IPS DF 6.9 (cell line): ENCODE measurements at places on chromosomes 6 and 20.

DNA sequence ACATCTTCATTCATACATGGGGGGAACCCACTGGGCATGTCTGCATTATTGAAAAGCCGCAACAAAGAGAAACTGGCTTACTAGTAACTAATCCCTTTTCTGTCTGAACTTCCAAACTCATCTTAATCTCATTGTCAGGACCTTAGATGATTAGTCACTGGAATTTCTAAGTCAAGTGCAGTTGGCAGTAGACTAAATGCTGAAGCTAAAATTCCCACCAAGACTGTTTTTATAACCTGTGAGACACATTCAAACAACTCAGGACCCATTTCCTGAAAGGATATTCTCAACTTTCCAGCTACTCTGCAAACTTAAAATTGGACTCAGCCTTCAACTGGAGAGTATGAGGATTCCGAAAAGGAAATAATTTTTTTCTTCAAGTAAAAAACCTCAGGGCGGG, 94.8 kb upstream of the SCAF8 start:
- DNase-seq: no peak

DNA sequence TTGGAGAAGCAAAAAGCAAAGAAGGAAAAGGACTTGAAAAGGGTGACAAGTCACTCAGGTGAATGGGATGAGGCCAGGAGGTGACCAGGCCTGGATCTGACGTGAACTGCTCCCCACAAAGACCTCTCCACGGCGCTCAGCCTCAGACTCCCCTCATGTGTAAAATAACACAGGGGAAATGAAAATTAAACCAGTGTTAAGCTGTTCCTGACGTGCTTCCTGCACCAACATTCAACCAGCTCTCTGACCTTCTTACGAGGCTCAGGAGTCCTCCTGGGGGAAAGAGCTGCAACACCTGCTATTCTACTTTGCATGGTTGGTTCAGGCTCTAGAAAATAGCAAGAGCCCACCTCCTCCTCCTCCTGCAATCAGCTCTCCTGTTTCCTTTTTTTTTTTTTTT, 256.7 kb downstream of the ATXN1 start:
- DNase-seq: no peak

- DNase-seq: no peak
These were observed 58.3 kb downstream of the WDR27 start for GRCh38 chr6:169643521-169643920.

DNA sequence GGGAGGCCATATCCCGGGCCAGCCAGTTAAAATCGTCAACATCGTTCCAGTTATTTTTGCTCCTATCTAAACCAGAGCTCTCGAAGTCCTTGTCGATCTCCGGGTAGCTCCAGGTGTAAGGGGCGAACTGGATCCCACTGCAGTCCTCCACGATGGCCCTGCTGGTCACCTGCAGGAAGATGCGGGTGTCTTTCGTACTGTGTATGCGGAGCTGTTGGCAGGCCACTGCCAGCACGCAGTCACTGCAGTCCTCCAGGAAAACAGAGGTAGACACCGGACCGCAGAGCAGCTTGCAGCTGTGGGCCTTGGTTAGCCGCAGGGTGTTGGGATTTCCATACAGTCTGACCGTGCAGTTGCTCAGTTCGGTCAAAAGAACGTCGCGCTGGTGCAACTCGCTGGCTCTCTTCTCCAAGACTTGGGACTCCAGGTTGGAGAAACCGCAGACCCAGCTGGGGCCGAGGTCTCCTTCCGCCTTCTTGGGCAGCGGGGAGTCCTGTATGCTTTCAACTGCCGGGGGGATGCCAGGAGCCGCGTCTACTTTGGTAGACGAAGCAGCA, 742 bp downstream of the TBCC start:
- no peak for DNase-seq

DNA sequence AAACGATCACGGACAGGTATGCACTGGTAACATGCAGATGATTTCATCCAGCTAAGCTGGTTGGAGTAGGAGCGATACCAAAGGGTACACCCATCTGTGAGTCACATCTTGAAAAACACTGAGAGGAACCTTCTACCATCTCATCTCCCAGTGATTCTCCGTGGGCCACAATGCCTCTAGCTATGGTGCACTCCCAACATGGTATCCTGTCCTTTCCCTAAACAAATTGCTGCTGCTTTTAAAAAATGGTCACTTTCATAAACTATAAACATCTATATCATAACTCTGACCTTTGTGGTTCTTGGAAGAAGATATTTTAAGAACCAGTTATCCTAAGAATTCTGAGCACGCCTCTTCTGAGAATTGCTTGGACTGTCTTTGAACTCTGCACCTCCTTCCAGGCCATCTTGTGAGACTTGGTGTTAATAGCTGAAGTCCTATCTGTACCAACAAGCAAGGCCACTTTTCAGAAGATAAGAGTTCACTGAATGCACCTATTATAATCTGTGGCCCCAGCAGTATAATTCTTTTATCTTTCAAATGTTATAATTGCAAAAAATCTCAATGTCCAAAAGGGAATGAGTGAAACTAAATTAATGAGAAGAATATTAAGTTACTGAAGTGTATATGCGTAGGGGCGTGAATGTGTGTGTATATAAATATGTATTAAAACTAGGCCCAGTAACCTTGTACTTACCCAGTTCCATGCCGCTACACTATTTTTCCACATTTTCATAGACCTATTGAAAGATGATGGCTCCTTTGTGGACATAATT, 70.5 kb upstream of the TPD52L1 start:
- DNase-seq: no peak

GRCh38 chr6:75266716-75267291, 17.8 kb downstream of the TMEM30A start:
- DNase-seq: no peak

DNA sequence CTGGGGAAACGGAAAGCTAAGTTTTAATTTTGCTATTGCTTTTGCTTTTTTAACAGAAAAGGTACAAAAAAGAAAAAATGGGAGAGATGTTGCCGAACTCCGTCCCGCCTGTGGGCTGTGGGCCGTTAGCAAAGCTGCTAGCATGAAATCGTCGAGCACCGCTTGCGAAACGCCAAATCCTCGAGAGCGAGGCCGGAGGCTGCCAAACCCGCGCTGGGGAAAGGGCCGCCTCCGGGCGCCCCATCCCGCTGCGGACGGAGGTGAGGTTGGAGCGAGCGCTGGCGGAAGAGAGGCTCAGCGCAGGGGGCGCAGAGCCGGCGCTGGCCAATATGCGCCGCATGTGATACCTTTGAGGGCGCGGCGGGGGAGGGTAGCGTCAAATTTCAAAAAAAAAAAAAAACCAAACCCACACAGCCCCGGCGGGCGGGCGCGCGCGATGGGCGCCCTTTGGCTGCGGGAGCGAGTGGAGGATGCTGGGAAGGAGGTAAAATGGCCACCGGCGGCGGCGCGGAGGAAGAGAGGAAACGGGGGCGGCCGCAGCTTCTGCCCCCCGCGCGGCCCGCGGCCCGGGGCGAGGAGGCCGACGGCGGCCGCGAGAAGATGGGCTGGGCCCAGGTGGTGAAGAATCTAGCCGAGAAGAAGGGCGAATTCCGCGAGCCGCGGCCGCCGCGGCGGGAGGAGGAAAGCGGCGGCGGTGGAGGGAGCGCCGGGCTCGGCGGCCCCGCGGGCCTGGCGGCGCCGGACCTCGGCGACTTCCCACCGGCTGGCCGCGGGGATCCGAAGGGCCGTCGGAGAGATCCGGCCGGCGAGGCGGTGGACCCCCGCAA, at the start of gene ZCCHC3:
ZCCHC3 (plus strand) TSS at position 473 of the 827 bp plus-strand sequence; CDS start at position 490, 17 bp downstream.
- peak; percentile 61 for DNase-seq

- no peak for DNase-seq
These were observed 561.8 kb upstream of the AGPAT4 start for GRCh38 chr6:161835500-161836215.

- DNase-seq: no peak
These were observed 9.1 kb upstream of the JAG1 start for GRCh38 chr20:10682939-10683338.

- DNase-seq: no peak
These were observed 620.7 kb upstream of the BTBD3 start for GRCh38 chr20:11296951-11297350.

GRCh38 chr6:143607974-143608373, 69.8 kb upstream of the PHACTR2 start:
- DNase-seq: no peak

DNA sequence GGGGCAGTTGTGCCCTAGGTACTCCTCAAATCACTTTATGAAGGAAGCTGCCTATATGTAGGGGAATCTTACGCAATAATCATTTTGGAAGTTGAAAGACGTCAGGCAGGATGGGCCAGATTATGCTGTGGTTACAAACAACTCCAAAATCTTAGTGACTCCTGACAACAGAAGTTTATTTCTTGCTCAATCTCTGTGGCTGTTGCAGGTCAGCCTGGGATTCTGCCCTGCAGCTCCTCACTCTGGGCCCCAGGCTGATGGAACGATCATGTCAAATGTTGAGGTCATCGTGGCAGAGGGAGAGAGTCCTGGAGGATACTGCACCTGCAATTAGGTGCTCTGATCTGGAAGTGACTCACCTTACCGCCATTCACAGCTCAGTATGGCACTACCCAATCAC, 88.4 kb downstream of the ZDHHC14 start:
- DNase-seq: no peak

DNA sequence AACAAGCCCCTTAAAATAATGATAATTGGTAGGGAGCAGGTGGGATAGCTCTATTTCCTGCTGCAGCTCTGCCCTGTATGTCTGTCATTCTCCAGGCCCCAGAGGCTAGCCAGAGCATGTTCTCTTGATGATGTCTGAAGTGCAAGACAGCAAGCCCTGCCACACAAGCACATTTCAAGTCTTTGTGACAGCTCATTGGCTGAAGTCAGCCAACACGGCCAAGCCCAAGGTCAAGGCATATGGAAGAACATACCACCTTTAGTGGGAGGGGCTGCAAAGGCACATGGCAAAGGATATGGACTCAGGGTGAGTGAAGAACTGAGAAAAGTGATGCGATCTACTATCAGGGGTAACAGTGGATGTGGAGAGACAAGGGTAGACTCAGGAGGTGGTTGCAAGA, 116.1 kb downstream of the PRND start:
- no peak for DNase-seq

- DNase-seq: no peak
These were observed 252.9 kb downstream of the TPBG start for GRCh38 chr6:82616386-82617028.

GRCh38 chr6:124995645-124996325, 33.5 kb downstream of the RNF217 start:
- DNase-seq: no peak

GRCh38 chr6:151380848-151381205, 10.5 kb downstream of the ZBTB2 start:
- no peak for DNase-seq

DNA sequence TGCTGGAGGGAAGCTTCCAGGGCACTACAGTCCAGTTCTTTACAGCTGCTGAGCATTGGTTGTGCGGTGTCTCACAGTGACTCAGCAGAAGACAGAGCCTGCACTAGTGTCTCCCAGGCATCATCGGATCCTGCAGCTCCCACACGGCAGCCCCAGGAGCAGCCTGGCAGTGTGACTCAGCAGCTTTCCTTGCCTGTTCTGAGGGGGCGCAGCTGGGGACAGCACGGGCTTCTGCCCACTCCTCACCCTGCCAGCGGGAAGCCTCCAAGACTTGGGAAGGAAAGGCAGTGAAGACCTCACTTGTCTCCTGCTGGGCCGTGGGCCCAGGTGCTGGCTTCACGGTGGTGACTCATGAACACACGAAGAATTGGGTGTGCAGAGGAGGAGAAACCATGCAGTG, 165.4 kb downstream of the SYNDIG1 start:
- no peak for DNase-seq

GRCh38 chr6:16274483-16274882, 36.1 kb downstream of the GMPR start:
- no peak for DNase-seq

DNA sequence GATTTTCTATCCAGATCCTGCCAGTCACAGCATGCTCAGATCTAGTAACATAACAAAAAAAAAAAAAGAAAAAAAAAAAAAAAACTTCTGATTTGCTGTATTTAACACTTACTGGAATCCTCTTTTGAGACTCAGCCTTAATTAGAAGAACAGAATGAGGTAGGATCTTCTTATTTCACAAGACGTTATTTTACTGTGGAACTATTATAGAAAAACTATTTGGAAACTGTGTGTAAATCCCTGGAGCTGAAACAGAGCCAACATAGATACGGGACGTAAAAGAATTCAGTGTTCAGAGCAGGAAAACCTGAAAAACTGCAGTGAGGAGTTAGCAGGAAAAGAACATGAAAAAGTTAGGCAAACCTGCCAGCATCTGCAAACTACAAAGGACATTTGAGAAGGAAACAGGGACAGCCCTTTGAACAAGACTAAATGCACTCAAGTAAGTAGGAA, 3.4 kb upstream of the ZNF217 start:
- DNase-seq: no peak

- DNase-seq: no peak
These were observed 8.3 kb upstream of the NCOA3 start for GRCh38 chr20:47493175-47493962.

DNA sequence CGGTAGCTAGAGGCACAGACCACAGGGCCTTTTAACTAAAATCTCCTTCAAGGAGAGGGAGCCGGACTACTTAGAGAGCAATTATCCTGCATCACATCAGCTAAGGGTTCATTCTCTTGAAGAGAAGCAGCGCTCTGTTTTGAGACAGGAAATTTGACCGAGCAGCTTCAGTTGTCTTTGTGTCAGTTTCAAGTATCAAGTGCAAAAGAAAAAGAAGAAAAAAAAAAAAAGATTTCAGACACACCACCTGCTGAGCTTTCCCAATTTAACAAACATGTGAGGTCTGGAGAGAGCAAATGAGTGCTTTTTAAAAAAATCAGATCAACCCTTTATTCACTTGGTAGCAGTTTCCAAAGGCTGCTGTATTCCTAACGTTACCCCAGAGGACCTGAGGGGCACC, 273.5 kb upstream of the POU3F2 start:
- no peak for DNase-seq

- DNase-seq: no peak
These were observed 259.4 kb upstream of the AGPAT4 start for GRCh38 chr6:161533266-161533665.

DNA sequence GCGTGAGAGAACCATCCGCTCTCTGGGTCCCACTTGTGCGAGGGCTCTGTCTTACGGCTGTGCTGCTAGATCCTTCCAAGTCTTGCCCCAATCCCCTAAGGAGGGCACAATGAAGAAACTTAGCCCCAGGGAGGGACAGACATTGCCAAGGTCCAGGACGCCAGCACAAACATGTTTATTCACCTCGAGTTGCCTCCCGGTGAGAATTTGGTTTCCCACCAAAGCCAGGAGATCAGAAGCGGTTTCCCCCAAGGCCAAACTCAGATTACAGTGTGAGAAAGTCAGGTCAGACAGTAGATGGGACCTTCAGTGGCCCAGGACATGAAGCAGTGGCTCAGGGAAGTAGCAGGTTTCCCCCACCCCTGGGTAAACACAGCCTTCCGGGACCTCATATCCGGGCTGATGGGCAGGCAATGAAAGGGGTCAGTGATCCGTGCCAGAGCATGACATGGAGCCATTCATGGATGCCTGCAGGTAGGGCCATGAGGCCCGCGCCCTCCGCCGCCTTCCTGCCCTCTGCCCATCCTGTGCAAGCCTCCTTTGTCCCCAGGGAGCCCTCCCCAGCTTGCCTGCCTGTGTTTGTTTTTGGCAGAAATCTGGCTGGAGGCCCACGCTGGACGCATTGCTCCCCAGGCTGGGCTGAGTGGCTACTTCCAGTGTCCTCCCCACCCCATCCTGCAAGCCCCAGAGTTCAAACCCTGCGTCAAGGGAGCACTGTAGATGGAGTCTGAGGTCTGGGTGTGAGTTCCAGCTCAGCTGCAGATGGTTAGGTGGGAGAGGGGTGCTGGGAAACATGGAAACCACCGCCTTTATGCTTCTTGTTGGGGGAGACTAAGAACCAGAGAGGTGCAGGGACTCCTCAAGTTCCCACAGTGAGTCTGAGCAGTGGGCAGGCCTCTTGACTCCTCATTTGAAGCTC, 2.0 kb downstream of the BPIFB2 start:
- DNase-seq: no peak

GRCh38 chr6:136501096-136501495, 49.1 kb downstream of the MAP7 start:
- no peak for DNase-seq
